ENCODE measurements at places on chromosomes 3 and 15.

DNA sequence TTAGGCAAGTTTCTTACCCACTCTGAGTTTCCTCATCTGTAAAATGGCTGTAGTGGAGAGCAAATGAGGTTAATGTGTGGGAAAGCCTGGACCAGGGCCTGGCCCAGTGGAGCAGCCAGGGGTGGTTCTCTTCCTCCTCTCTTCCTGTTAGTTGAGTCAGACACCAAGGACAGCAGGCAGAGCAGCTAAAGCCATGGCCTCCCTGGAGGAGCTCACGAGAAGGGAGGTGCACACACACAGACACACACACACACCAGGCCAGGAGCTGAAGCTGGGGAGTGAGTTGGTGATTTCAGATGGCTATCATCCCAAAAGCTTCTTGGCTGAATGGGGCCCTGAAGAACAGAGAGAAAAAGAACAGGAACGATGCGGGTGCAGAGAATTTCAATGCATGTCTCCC lies 33.2 kb upstream of the TSPAN3 start:
- DNase-seq: no peak

- no peak for DNase-seq
These were observed 31.7 kb downstream of the EDC3 start for GRCh38 chr15:74664028-74664616.

DNA sequence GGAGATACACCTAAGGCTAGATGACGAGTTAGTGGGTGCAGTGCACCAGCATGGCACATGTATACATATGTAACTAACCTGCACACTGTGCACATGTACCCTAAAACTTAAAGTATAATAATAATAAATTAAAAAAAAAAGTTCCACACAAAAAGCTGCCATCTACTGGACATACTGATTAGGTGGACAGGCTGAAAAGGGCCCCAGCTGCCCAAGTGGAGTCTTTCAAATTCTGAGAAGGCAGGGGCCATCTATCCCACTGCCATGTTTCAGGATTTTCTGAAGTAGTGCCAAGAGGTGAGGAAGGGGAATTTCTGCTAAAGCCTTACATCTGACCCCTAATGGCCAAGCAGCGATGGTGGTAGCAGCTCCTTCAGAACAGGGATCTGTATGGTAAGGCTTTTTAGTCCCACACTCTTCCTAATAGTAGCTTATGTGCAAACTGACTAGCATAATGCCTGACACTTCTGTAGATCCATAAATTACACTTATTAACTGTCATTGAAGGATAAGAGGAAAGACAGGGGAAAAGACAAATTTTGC lies 7.7 kb downstream of the FSTL1 start:
- DNase-seq: peak; percentile 43

GRCh38 chr3:45056608-45057301 lies 30.7 kb downstream of the CLEC3B start:
- DNase-seq: no peak

DNA sequence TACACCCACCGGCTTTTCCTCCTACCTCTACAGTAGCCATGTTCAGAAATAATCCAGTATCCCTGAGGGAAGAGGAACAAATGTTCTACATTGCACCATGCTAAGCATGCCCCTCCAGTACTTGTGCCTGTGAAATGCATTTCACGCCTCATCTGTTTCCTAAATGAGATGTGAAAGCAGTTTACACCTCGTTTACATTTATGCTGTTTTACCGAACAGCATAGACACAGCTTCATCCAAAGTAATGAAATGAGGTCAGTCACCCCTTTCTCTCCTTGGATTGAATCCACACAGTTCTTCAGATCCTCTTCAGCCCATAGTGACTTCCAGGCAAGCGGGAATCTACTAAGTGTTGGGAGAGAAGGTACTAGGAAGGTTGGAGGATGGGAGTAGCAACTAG lies 514.3 kb downstream of the PDCD6IP start:
- DNase-seq: no peak

Data from neural progenitor cell (in vitro differentiated cells).